NCI-H1417 (cell line): ENCODE measurements at places on chromosomes 5 and 9.

GRCh38 chr9:134103391-134103998, 32.4 kb upstream of the WDR5 start:
- no peak for DNase-seq

DNA sequence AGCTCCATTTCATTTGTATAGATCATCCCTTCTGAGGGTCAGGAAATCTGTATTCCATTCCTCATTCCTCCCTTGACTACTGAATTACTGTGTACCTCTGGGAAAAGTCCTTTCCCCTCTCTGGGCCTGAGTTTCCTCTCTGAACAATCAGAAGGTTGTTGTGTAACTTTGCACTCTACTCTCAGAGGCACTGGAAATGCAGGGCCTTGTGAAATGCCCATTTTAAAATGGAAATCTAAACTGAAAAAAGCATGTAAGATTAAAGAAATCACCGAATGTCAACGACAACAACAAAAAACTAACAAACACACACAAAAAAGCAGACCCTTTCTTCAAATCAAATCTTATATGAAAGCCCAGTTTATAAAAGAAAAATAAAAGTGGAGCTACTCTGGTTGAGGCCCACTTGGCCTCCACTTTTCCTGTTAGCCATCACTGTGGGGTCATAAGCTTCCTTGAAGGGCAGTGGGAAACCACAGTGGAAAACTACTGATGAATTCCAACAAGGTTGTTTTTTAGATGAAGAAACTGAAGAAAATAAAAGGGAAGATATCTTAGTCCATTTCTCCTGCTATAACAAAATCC, 21.6 kb upstream of the GRPEL2 start:
- DNase-seq: no peak

DNA sequence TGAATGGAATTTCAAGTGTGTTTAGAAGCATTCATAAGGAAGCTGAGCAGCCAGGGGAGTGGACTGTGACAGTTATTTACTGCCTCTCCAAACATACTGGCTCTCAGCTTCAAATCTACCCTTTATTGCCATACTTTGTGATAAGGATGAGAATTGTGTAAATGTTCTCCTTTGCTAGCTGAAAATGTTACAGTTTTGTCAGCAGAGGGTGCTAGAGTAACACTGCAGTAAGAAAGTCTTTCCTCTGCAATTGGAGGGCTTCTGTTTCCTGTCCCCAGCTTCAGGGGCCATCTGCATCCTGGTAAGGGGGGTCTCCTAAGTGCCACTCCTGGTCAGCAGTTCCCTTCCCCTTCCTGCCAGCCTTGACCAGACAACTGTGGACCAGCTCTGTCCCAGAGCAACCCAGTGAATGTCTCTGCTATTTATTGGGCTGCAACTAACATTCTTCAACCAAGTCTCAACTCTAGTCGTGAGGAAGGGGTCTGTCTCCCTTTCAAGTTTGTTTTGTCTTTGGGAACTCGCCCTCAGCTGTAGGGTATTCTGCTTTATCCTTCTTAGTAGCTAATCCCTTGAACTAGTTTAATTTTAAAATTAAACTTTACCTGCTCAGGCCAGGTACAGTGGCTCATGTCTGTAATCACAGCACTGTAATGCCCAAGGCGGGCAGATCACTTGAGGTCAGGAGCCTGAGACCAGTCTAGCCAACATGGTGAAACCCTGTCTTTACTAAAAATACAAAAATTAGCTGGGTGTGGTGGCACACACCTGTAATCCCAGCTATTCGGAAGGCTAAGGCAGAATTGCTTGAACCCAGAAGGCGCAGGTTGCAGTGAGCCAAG, 45.3 kb downstream of the RAPGEF6 start:
- DNase-seq: peak; percentile 6

DNA sequence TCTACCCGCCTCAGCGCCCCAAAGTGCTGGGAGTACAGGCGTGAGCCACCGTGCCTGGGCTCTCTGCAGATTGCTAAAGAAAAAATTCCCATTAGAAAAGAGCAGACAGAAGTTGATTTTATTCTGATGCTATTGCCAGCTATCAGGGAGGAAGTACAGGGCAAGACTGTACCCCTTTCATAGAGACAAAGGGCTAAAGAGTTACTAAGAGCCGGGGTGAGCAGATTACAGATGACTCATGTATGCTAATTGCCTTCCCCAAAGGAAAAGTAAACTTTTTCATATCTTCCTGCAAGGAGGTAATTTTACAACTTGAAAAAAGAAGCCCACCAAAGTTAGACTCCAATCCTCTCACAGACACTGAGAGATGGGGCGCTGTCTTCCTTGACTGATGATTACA, 42.3 kb upstream of the MCTP1 start:
- no peak for DNase-seq

DNA sequence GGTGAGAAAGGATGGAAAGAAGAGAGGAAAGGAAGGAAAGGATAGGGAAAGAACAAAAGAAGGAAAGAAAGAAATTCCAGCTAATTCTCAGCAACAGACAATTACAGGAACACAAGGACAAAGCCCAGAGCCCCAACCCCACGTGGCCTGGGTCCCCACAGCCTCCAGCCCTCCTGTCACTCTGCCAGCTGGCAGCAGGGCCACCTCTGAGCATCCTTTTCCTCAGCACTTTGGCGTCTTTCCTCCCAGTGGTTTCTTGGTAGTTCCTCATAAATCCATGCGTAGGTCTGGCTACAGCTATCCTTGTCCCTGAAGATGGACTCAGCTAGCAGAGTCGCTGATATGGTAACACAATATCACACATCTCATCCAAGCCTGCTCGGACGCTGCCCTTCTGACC, 28.3 kb downstream of the ADAMTS2 start:
- no peak for DNase-seq

- no peak for DNase-seq
Observed at GRCh38 chr5:4876804-4877203, 263.3 kb upstream of the ADAMTS16 start.

GRCh38 chr5:143243103-143243502, 160.4 kb downstream of the NR3C1 start:
- no peak for DNase-seq

GRCh38 chr9:84652496-84653120, 16.9 kb upstream of the NTRK2 start:
- no peak for DNase-seq

DNA sequence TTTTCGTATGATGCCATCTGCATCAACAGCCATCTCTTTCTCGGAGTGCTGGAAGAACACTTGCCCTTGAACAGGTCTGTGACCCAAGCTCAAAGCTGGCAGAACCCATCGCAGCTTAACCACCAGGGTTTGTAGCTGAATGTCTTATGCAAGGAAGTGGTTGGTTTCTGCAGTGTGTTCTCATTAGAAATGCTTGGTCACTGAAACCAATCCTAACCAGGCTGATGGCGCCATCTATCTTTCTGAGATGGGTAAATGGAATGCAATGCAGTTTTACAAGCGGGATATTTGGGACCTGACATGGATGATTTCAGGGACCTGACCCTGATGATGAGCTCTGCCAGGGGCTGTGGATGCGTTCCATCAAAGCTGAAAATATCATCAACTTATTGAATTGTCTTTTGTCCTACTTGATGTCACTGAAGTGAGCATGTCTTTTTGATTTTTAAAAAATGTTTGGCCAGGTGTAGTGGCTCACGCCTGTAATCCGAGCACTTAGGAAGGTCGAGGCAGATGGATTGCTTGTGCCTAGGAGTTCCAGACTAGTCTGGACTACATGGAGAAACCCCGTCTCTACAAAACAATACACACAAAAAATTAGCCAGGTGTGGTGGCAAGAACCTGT, 28.7 kb downstream of the DMRT3 start:
- peak; percentile 16 for DNase-seq

DNA sequence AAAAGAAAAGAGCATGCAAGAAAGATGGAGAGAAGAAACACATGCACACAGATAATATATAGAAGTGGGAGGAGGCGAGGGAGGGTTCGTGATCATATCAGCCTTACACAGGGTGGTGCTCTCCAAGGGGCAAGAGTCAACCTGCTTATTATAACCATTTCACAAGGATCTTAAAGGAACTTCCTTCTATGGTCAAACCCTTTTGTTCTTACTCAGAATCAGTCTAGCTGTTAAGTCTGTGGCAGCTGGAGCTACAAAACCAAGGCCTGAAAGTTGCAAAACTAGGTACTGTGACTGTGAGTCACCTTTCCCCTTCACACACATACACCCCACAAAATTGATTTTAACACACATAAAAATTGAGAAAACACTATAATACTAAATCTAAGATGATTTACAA, 18.5 kb upstream of the ERMP1 start:
- DNase-seq: no peak

GRCh38 chr5:107555425-107556090, 115.2 kb downstream of the EFNA5 start:
- no peak for DNase-seq

DNA sequence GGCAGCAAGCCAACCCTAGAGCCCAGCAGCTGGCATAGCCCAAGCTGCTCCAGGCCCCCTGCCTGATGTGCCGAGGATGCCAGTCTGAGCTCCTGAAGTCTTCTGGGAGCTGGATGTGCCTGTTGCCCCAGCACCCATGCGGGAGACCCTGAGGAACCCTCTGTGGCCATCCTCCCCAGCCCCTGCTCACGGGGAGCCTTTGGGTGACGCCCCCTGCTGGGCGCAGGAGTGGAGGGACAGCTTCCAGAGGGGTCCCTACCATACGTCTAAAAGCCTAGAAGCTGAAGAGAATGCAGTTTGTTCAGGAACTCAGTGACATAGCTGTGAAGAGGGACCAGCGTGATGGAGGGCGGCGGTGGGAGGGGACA, 33.1 kb upstream of the MVB12B start:
- DNase-seq: no peak

DNA sequence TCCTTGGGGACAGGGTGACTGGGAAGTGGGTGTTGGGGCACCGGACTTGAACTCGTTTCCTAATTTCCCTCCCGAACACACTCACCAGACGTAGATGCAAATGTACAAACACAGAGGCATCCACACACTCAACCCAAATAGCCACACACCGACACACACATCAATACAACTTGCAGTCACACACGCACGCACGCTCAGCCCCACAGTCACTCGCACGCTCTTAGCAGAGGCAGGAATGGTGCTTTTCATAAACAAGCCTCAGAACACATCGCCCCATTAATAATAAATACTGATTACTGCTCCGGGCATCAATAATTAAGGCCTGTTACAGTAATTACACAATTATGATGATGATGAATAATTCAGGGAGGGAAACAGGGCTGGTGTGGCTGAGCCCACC, 5.7 kb downstream of the BARHL1 start:
- DNase-seq: no peak

DNA sequence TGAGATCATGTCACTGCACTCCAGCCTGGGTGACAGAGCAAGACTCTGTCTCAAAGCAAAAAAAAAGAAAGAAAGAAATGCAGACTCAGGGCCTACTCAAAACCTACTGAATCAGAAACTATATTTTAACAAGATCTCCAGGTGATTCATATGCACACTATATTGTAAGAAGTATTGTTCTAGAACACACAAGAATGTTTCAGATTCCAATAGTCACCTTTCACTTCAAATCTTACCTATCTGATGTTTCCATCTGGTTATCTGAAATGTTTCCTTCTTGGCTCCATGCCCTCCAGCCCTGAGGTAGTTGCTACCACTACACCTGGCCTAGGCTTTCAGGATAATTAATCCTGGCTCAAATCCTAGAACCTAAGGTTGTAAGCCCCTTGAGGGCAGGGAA, 36.8 kb upstream of the SNX2 start:
- no peak for DNase-seq

- DNase-seq: no peak
Observed at GRCh38 chr5:168274406-168274805, 17.0 kb upstream of the WWC1 start.

DNA sequence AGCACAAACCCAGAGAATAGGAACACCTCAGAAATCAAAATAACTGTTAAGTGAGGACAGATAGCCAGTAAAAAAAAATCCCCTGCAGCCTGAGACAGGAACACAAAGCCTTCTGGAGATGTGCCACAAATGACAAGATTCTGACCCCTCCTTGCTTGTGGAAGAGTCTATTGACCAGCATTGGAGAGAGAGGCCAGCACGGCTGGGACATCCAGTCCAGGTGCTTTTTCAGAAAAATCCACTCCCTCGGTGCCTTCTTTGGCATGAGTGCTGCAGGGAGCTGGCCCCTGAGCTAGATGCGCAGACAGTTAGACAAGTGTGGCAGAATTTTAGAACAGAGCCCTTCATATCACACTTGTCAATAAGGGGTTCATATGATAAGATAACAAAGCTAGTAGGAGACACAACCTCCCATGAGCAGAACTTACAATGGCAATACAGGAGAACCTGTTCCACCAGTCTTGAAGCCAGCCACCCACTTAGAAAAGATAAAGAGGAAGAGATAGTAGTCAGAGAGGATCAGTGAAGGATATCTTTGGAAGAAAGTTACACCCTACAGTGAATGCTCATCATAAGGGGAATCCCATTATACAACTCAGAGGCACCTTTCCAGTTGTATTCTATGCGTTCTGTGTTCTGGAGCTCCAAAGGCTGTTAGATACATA, 298.4 kb downstream of the TLE1 start:
- DNase-seq: no peak

DNA sequence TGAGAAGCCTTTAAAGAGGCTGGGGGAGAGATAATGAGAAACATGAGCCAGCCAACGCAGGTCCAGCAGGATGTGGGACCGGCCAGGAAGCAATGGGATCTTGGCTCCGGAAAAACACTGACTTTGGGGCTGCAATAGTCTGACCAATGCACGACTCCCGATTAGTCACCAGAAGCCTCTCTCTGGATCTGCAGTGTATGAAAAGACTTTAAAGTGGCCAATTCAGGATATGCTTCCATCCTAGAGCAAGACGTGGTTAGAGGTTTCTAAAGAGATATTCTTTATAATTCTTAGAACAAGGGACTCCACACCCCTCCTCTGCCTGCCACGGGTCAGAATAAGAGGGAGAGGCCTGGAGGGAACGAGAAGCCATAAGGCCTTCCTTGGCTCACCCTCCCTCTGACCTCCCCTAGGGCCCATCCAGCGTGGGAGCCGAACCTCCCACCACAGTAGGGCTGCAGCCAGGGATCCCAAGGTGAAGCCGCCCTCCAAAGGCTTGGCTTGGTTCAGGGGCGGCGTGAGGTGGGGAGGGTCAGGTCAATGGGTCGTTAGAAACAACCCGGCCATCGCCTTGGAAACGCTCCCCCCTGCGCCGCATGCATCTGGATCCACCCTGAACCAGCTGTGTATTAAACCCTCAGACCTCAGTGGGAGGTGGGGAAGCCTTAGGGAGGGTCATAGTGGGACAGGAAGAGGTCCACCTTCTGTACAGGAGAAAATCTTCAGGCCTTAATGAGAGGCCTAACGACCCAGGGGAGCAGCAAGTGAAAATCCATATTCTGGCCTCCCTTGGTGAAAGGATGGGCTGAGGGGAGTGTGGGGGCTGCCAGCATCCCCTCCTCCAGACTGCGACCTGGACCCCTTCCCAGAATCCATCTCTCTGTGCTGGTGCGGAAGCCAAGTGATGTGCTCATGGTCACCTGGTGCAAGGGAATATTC, 11.1 kb downstream of the FGF1 start:
- no peak for DNase-seq

GRCh38 chr5:145619806-145620310, 215.3 kb downstream of the PRELID2 start:
- DNase-seq: no peak
